ENCODE measurements at places on chromosomes 3 and 15.

- peak; percentile 93 for DNase-seq
These were observed 108.1 kb downstream of the KLF13 start for GRCh38 chr15:31434588-31435260.

DNA sequence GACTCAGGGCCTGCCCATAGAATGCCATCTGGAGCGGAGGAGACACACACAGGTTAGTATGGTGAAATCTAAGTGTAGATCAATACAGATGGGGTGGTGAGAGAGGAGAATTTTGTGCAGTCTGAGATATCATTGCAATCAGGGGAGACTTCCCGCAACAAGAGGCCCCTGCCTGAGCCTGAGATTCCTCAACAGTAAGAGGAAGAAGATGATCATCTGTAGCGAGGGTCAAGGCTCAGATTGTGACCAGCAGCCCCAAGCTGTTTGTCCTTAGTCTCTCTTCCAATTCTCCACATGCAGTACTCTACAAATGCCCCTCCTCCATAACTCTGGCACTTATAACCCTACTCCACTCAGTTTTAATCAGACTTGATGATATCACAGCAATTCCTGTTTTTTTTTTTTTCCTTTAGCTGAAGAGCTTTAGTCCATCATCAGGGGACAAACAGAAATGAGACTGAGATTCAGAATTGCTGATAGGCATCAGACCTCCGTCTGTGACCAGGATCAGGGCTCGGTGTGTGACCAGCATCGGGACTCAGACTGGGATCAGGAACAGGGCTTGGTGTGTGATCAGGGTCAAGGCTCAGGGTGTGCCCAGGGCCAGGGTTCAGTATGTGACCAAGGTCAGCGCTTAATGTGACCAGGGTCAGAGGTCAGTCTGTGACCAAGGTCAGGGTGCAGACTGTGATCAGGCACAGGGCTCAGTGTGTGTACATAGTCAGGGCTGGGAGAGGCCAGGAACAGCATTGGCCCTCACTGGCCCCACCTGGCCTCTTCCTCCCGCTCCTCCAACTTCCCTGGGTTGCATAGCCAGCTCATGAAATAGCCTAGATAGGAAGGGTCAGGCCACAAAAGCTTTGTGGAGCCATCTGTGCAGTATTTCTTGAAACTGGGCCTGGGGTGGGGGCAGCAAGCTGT lies 14.1 kb downstream of the LOXL1 start:
- no peak for DNase-seq

- no peak for DNase-seq
These were observed 97.7 kb downstream of the PLCH1 start for GRCh38 chr3:155647206-155647605.

- peak; percentile 37 for DNase-seq
These were observed 527.9 kb upstream of the NAALADL2 start for GRCh38 chr3:174331095-174331800.

DNA sequence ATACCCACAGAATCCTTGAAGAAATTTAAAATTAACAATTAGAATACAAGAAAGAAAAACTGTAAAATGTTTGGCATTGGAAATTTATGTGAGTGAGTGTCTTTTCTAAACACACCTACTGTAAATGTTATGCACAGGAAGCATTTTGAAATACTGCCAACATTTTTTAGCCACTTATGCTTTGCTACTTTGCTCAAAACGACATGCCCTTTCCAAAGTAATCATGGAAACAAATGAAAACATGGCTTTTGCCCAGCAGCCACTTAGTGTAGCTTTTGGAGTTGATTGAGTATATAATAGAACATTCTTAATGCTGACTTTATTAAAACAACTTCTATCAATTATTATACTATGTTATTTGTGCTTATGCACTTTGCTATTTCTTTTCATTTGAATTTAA lies 823.0 kb downstream of the CADM2 start:
- DNase-seq = no peak
